ENCODE measurements at places on chromosomes 4 and X.

DNA sequence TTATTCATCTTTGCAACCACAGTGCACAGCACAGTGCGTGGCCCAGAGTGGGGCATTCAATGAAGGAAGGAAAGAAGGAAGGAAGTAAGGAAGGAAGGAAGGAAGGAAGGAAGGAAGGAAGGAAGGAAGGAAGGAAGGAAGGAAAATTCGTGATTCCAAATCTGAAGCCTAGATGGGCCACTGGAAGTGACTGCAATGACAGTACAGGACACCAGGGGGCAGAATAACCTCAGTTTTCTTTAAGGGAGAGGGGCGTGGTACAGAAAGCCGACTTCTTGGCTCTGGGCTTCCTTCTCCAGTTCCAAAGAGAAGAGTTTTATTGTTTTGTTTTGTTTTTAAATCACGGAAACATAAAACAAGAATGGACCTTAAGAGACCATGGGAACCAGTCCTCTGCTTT lies 47.8 kb downstream of the APLN start:
- peak; percentile 59 for DNase-seq

DNA sequence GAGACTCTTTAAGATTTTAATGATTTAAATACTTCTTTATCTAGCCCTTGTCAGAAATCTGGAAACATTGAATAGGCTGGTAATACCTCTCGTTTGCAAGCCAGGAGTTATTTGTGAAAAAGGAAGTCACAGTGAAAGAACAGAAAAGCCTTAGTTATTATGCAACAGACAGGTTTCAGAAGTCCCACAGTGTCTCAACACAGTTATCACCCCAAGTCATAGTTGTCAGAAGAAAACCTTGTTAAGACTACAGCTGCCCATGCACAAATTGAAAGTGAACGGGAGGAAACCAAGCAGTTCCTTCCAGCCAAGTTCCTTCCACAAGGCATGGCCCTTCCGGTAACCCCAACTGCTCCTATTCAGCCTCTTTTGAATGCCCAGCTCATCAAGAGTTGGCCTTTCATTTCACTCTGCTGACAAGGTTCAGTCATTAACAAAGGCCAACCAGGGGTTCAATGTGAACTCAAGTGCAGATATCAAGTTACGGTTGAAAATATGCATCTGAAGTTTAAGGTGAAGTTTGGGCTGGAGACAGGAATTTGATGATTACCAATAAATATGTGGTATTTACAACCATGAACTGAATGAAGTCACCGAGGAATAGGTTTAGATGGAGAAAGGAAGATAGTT lies 15.6 kb downstream of the ALPK1 start:
- DNase-seq: peak; percentile 3

DNA sequence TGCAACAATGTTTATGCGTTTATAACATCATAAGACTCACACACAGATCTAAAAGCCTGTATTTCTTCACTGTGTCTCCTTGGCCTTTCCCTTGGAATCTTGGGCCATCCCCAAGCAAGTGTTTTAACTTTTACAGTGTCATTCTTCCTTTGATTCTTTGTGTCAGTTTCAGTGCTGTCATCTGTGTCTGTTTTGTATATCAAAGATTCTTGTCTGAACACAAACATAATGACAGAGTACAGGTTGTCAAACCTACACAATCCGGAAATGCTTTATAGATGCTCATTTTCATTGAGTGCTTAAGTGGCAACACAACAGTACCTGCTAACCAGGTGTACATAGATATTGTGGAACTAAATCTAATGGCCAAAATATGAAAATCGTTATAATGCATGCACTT lies 1500.0 kb downstream of the TECRL start:
- no peak for DNase-seq

GRCh38 chrX:9055354-9055753 lies 21.4 kb upstream of the FAM9B start:
- peak; percentile 14 for DNase-seq

- DNase-seq: no peak
Measured at GRCh38 chr4:113499166-113499565, 262.4 kb downstream of the CAMK2D start.

DNA sequence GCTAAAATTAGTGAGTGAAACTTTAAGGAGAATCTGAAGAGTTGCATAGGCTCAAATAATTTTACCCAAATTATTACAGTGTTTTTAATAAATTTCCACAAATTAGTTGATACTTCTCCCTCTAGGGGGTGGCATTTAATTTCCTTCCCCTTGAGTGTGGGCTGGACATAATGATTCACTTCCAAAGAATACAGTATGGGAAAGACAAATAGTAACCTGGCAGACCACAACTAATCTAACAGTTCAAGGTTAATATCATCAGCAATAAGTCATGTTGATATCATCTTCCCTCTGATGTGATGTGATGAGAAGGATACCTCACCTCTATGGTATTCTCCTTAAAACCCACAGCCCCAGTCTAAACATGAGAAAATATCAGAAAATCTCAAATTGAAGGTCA lies 15.5 kb downstream of the PFKFB1 start:
- DNase-seq: no peak

DNA sequence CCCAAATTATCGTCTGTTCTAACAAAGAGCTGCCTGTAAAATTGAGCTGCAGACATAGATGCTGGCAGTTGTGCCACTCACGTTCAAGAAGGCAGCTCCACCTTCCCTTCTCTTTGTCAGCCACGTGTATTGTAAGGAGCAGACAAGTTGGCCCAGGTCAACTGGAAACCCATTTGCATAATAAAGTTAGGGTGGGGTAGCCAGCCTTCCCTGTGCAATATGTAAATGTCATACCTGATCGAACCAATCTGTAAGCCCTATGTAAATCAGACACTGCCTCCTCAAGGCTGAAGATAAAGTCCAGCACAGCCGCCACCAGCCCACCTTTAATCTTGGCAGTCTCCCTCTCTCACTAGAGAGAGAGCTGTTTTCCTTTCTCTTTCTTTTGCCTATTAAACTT lies 117.2 kb downstream of the TMEM144 start:
- peak; percentile 4 for DNase-seq

- DNase-seq: no peak
Measured at GRCh38 chr4:47525154-47525819, 40.2 kb downstream of the ATP10D start.

GRCh38 chr4:165288226-165288625 lies 39.2 kb upstream of the MSMO1 start:
- no peak for DNase-seq

- no peak for DNase-seq
Measured at GRCh38 chrX:74423289-74423998, 2.2 kb downstream of the SLC16A2 start.

DNA sequence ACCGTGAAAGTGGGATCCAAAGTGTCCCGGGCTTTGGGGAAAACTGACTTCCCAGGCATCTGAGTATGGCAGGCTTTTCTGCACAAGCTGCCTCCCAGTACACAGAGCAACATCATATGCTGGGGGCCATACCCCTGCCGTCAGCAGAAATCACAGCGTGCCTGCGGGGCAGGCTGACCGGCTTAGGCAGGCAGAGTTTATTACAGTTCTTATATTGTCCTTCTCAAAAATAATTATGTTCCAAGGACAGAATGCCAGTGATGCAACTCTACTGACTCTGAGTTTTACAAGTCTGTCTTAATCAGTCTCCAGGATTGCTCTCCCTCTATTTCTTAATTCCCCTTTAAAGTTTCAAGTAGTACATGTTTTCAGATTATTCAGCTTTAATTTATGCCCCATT lies 37.0 kb downstream of the IL21 start:
- no peak for DNase-seq

GRCh38 chr4:157803845-157804521 lies 368.8 kb downstream of the GASK1B start:
- no peak for DNase-seq

DNA sequence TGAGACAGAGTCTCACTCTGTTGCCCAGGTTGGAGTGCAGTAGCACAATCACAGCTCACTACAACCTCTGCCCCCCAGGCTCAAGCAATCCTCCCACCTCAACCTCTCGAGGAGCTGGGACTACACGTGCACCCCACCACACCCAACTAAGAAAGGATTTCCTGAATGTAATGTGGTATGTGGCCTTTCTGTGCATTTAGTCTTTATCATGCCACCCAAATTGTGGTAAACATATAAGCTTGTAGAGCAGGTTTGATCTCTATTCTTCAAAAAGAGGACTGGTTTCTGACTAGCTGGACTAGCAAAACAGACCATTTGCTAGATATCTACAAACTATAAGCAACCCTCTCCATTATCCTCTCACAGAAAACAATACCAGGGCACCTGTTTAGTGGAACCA lies 33.6 kb downstream of the ELOVL6 start:
- peak; percentile 34 for DNase-seq

DNA sequence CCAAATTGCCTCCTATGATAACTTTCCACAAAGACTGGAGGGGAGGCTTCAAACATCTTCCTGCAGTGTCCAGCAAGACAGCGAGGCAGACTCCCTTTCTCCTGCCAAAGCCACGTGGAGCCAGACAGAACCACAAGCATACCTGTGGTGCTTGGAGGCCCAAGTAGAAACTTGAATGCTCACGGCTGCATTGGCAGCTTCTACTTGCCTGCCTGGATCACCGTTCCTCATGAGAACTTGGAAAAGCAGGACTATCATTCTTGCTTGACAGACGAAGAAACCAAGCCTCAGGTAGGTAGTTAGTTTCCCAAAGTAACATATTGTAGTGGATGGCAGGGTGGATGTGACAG lies 216.3 kb upstream of the SFRP2 start:
- no peak for DNase-seq

DNA sequence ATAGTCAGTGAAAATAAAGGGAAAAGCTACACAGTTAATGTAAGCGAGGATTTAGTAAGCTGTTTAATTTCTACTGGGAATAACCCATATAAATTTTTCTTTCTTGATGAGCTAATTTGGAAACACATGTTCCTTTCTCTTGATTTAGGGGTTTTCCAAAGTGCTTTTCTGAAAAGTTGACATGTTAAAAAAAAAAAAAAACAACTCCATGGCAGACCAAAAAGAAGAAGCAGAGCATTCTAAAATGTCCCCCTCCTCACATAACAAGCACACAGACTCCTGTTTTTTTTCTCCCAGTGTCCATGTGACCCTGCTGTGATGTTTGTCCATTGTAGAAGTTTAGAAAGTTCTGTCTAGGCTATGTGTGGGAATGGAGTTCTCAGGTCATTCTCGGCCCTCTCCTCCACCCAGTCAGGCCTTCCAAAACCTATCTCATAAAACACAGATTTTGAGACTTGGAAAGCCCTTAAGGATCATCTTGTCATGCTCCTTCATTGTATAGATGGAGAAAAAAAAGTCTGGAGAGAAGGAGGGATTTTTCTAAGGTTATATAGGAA lies 792 bp downstream of the CLIC2 start:
- no peak for DNase-seq

DNA sequence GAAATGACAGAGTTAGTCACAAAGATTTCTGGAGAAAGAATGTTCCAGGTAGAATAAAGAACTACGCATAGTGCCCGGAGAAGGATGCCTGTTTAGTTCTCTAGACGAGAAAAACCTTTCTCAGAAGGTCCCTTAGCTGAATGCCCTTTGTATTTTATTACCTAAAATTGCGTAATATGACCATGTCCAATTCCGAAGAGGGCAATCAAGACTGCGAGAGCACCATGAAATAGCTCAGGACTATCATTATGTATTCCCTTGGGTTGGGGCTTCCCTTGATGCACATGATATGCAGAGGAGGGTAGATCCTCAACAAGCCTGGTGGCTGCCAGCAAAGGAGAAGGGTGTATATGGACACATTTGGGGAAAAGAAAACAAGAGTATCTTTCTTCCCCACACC lies 358.1 kb upstream of the FTHL17 start:
- no peak for DNase-seq

DNA sequence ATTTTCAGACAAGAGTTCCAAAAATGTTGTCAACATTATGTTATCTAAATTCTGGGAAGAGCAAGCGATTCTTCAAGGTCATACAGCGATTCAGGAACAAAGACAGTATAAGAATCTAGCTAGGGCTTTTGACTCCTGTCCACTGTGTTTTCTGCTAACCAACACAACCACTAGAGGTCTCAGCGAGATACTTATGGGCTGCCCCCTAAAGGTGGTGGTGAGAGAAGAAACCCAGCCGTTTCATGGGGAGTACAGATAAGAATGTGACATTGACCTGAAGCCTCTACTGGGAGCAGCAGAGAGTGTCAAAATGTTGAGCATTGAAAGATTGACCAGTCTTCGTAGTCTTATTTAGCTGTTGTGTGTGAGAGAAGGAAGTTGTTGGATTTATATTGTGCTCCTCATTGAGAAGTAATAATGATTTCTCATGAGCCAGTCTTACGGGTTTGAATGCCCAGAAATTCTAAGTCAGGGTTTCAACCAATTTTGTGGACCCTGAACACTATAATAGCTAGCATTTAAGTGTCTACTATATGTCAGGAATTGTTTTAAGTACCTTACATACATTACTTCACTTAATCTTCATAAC lies 168.3 kb downstream of the SPRY1 start:
- DNase-seq: peak; percentile 97

GRCh38 chrX:14363728-14364127 lies 165.6 kb upstream of the GLRA2 start:
- DNase-seq: no peak

GRCh38 chrX:21756785-21757529 lies 959 bp downstream of the SMPX start:
- DNase-seq: no peak

- DNase-seq: no peak
Measured at GRCh38 chr4:104345598-104346242, 149.0 kb downstream of the CXXC4 start.

- peak; percentile 3 for DNase-seq
Measured at GRCh38 chrX:5236096-5236495, 992.6 kb downstream of the NLGN4X start.

GRCh38 chr4:186693159-186693815 lies 30.4 kb downstream of the FAT1 start:
- DNase-seq: no peak

DNA sequence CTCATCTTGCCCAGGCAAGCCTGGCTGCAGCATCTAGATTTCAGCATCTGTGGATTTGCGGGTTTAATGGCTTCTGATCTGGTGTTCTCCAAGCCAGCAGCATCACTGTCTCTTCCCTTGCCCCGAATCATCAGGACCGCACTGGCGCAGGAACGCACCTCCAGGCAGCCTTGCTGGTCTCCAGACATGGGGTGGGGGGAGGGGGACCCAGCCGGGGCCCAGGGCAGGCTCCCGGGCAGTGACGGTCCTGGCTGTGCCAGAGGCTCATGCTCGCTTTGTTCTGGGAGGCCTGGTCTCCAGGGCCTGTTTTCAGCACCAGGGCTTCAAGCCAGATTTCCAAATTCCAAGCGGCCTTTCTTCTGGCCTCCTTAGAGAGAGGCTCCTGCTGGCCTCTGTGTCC lies 4.9 kb downstream of the CFAP99 start:
- no peak for DNase-seq

Data from hematopoietic multipotent progenitor cell treated with erythropoietin and hydrocortisone succinate and interleukin-3 and kit ligand, for 8 days (in vitro differentiated cells).